Posterior vena cava (tissue), 2 donors: ENCODE measurements at places on chromosomes 5 and 9. TPM values are rescaled to one million over a fixed set of nuclear protein-coding genes. Genes with fewer than 3 reads are reported as not detected.

CBY3 gene
- total RNA-seq: not detected

RABL6 gene
- 49.8 TPM for total RNA-seq

DMGDH gene
- 1.7 TPM for total RNA-seq

CRB2 gene
- total RNA-seq: not detected

NME5 gene
- 1.5 TPM for total RNA-seq

DMRT3 gene
- total RNA-seq: not detected

CER1 gene
- total RNA-seq: not detected

RANBP3L gene
- 2.2 TPM for total RNA-seq

ANXA6 gene
- 328 TPM for total RNA-seq

PCDHGB3 gene
- 4.9 TPM for total RNA-seq

CNTLN gene
- 10.8 TPM for total RNA-seq

PCDHB8 gene
- total RNA-seq: 2.3 TPM

PCDHA9 gene
- 0.14 TPM for total RNA-seq

LNPEP gene
- 50.9 TPM for total RNA-seq

TPPP gene
- 9.8 TPM for total RNA-seq

CARTPT gene
- not detected for total RNA-seq

CYSTM1 gene
- total RNA-seq: 46.6 TPM

CATSPER3 gene
- total RNA-seq: not detected

HRH2 gene
- total RNA-seq: 6.9 TPM

BRINP1 gene
- total RNA-seq: 2.5 TPM

LCN9 gene
- total RNA-seq: not detected

GNG10 gene
- 51.8 TPM for total RNA-seq

POLE3 gene
- 24.3 TPM for total RNA-seq

HACD4 gene
- 2.1 TPM for total RNA-seq

SLC6A18 gene
- not detected for total RNA-seq

STPG3 gene
- total RNA-seq: not detected

PKD2L2 gene
- total RNA-seq: 0.29 TPM

GARIN3 gene
- total RNA-seq: not detected

CCL28 gene
- total RNA-seq: 4.8 TPM

GPR151 gene
- total RNA-seq: not detected

NEURL1B gene
- 38.6 TPM for total RNA-seq

F12 gene
- total RNA-seq: 0.38 TPM

SLC46A2 gene
- 0.28 TPM for total RNA-seq

NMUR2 gene
- total RNA-seq: not detected

SOX30 gene
- total RNA-seq: 0.23 TPM

PCSK1 gene
- 18.5 TPM for total RNA-seq

JAK2 gene
- 65.8 TPM for total RNA-seq

GPR150 gene
- total RNA-seq: 0.10 TPM

FLT4 gene
- 18.0 TPM for total RNA-seq

DCP2 gene
- total RNA-seq: 32.2 TPM

TEX48 gene
- total RNA-seq: not detected

TYRP1 gene
- total RNA-seq: 0.28 TPM

SELENOP gene
- 332 TPM for total RNA-seq

TBC1D2 gene
- total RNA-seq: 6.9 TPM

RNF38 gene
- 42.0 TPM for total RNA-seq

LRRC19 gene
- total RNA-seq: not detected

KLF9 gene
- total RNA-seq: 104 TPM

FBXL17 gene
- 18.1 TPM for total RNA-seq
